ENCODE measurements at places on chromosomes 6 and 20.

DNA sequence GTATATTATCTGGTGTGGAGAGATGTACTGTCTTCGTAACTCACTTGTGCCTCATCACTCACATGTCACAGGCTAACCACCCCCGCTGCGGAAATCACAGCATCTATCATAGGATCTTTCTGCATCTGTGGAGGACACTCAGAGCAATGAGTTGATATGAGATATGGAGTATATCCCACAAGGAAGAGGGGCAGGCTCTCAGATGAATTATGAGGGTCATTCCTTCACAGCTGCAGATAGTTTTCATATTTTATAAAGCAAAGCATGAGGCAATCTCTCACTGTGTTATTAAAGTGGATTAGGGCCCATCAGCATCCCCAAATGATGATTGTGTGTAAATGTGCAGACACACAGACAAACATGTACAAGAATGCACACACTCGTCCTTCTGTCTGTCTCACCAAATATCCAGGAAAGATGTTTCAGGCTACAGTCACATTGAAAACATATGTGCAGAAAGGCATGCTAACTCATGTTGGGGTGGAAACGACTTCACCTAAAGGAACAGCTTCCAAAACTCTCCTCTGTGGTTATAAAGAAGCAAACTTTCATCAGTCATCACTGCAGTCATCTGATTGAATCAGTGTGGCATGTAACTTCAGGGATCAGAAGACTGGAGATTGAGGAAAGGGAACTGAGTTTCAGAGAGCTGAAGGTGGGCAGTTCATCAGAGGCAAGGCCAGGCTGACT lies 164.7 kb downstream of the FOXC1 start:
- DNase-seq, result peak; percentile 49

GRCh38 chr6:37801605-37801940 lies 18.0 kb upstream of the ZFAND3 start:
- no peak for DNase-seq

DNA sequence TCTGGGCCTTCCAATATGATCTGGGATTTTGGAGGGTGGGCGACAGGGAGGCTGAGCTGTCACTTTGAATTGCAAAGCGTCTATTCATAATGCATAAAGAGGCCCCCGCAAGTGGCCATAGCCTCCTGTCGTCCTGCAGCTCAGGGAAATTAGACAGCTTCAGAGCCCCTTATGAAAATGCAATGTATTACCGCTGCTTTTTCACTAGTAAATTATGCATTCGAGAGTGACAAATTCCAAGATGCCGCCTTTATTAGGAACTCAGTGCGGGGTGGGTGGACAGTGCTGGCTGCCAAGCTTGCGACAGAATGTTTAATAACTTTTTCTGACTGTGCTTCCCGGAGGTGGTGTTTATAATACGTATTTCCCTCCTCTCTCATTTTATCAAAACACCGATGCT lies 168.5 kb downstream of the DHX35 start:
- DNase-seq, result no peak

- no peak for DNase-seq
These were observed 15.2 kb downstream of the CTCFL start for GRCh38 chr20:57509665-57510237.

DNA sequence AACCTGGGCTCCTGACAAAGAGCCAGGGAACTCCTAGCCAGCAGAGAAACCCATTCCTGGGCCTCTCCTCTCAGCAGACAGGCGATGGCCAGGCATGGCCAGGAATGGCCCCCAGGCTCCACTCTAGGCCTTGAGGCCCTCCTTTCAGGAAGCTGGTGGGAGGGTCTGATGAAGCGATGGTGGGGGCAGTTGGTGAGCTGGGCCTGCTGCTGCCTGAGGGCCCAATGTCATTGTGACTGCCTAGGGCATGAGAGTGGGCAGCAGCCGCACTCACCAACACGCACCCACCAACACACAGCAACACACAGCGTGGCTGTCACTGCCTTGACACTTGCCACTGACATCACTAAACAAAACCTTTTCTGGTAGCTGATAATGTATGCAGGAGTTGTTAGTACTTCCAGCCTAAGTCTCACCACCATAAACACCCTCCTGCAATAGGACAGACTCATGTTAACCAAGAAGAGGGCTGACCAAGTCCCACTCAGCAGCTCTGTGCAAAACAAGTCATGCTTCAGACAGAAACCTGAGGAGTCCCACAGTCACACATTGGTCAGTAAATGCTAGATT lies 69.3 kb downstream of the ABHD12 start:
- DNase-seq, result no peak

DNA sequence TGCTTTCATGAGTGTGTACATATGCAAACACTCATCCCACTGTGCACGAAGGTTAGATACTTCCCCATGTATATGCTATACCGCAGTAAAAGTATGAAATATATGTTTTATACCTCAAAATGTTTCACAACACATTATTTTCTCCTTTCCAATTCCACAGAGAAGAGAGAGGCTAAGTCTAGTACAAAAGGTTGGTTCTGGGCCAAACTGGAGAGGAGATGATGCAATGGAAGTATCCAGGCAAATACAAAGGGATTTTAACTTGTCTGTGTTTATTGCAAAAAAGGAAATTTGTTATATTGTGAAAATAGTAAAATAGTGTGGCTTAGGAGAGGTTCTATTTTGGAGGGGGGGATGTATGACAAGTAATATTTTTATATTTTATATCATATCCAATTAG lies 112.6 kb downstream of the PLCB1 start:
- DNase-seq, result peak; percentile 77

GRCh38 chr6:167140589-167141474 lies 16.9 kb downstream of the GPR31 start:
- DNase-seq, result no peak

DNA sequence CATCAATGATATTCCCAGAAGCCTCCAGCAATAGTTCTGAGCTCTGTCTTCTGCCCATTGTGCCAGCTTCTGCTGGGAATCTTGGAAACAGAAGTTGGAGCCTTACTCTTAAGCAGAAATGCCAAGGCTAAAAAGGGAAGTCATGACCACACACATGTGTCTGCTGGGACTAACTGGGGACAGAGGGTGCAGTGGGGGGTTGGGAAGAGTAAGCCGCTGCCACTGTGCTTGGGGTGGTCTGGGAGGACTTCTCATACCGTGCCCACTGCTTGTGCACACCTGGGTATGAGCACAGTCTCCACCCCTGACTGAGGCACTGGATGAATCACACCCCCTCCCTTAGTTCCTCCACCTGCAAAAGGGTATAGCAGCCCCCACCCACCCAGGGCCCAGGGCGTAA lies 90.7 kb downstream of the CDC5L start:
- DNase-seq, result no peak

GRCh38 chr6:140124498-140124897 lies 750.0 kb upstream of the CITED2 start:
- no peak for DNase-seq
